ENCODE measurements at places on chromosomes 6 and 20. TPM values are rescaled to one million over a fixed set of nuclear protein-coding genes. Genes with fewer than 3 reads are reported as not detected.

LY6G6C gene
- total RNA-seq = not detected

AIF1 gene
- 55.3 TPM for total RNA-seq

PDYN gene
- not detected for total RNA-seq

GSTA1 gene
- 1.9 TPM for total RNA-seq

SEMG1 gene
- total RNA-seq = not detected

MLIP gene
- 0.20 TPM for total RNA-seq

RAD21L1 gene
- not detected for total RNA-seq

DPPA5 gene
- total RNA-seq = not detected

BMP2 gene
- total RNA-seq = 22.7 TPM

TGM2 gene
- 562 TPM for total RNA-seq

B3GALT4 gene
- total RNA-seq = 16.8 TPM

OPN5 gene
- not detected for total RNA-seq

WFDC10B gene
- not detected for total RNA-seq

CGA gene
- total RNA-seq = not detected

FOXP4 gene
- 29.9 TPM for total RNA-seq

SLC44A4 gene
- 23.1 TPM for total RNA-seq

PTCRA gene
- 5.0 TPM for total RNA-seq

FERMT1 gene
- 2.4 TPM for total RNA-seq

MYB gene
- 2.0 TPM for total RNA-seq

EPPIN gene
- not detected for total RNA-seq

C20orf96 gene
- 8.8 TPM for total RNA-seq

PRL gene
- total RNA-seq = not detected

DACT2 gene
- total RNA-seq = 2.5 TPM

COX7A2 gene
- total RNA-seq = 240 TPM

NR2E1 gene
- total RNA-seq = not detected

ME1 gene
- total RNA-seq = 14.7 TPM

POM121L2 gene
- not detected for total RNA-seq

YWHAB gene
- total RNA-seq = 185 TPM

CLPSL2 gene
- not detected for total RNA-seq

ZNF391 gene
- total RNA-seq = 2.1 TPM

TUBB gene
- 243 TPM for total RNA-seq

LAMP5 gene
- 0.49 TPM for total RNA-seq

ID1 gene
- 515 TPM for total RNA-seq

B3GAT2 gene
- not detected for total RNA-seq

WFDC12 gene
- 1.8 TPM for total RNA-seq

RXRB gene
- total RNA-seq = 46.6 TPM

DLK2 gene
- 0.23 TPM for total RNA-seq

VGLL2 gene
- total RNA-seq = not detected

BHLHE23 gene
- total RNA-seq = not detected

PTPRK gene
- 64.6 TPM for total RNA-seq

KIF25 gene
- total RNA-seq = 0.96 TPM

OXT gene
- not detected for total RNA-seq

HLA-DPB1 gene
- 385 TPM for total RNA-seq

ATP9A gene
- 32.1 TPM for total RNA-seq

TRAPPC3L gene
- 0.64 TPM for total RNA-seq

CALHM4 gene
- not detected for total RNA-seq

CASS4 gene
- total RNA-seq = 40.2 TPM

KCNK15 gene
- 1.1 TPM for total RNA-seq

OR2B6 gene
- total RNA-seq = not detected

TSPO2 gene
- not detected for total RNA-seq

NKX2-4 gene
- not detected for total RNA-seq

GRM4 gene
- 0.29 TPM for total RNA-seq

ARMC2 gene
- 5.8 TPM for total RNA-seq

BPIFB1 gene
- 0.67 TPM for total RNA-seq

CYP24A1 gene
- 0.17 TPM for total RNA-seq

Measured in upper lobe of right lung (tissue), 1 donor.